ENCODE measurements at places on chromosomes 12 and 14.

- DNase-seq, result no peak
Observed at GRCh38 chr12:50518090-50518489, 13.3 kb downstream of the DIP2B start.

- DNase-seq, result no peak
Observed at GRCh38 chr12:78371284-78371683, 493.3 kb upstream of the SYT1 start.

DNA sequence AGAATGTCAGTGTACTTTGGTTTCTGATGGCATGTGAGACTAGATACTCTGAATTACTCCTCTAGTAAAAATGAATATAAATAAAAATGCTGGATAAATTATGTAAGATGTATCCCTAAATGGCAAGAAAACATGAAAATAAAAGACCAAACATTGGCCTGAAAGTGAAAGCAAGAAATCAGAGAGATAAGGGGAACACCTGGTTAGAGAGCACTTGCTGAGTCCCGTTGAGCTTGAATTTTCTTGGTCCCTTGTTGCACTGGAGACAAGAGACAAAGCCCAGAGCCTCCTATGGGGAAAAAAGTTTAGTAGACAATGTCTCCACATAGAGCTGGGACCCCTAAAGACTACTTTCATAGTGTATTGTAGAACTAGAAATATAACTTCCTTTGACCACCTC is 23.9 kb downstream of the RASSF8 start:
- no peak for DNase-seq

GRCh38 chr12:123471374-123472068 is 13.6 kb downstream of the SNRNP35 start:
- peak; percentile 18 for DNase-seq

DNA sequence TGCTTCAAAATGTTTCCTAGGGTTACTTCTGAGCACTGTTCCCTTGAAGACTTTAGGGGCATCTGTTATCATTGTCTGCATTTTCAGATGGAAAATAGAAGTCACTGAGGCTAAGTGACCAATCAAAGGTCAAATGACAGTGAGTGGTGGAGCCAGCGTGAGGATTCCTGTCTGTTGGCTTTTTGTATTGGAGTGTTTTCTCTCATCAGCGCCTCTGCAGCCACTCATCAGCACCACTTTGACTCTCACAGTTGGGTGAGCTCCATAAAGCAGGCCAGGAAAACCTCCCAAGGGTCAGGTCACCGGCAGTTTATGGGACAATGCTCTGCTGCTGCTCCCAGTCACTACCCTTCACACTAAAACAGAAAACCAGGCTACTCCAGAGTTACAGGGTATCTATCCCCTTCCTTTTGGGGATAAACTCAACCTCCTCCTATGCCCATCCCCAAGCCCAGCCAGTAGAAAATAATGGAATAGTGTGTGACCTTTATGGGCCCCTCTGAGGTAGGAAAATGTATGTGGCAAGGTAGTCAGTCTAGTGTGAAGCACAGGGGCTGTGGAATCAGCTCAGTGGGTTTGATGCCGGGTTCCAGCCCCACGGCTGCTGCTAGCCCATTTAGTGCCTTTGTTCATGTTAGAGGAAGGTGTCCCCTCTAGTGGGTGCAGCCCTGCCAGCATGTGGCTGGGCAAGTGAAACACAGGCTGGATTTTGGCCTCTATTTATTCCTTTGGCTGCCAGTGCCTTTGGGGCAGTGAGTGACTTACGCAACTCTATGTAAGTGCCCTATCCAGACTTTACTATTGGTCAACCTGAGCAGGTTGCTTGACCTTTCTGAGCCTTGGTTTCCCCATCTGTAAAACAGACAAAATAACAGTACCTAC is 133.8 kb upstream of the CPM start:
- DNase-seq, result no peak

GRCh38 chr12:83378186-83378727 is 691.6 kb downstream of the TMTC2 start:
- DNase-seq, result no peak

DNA sequence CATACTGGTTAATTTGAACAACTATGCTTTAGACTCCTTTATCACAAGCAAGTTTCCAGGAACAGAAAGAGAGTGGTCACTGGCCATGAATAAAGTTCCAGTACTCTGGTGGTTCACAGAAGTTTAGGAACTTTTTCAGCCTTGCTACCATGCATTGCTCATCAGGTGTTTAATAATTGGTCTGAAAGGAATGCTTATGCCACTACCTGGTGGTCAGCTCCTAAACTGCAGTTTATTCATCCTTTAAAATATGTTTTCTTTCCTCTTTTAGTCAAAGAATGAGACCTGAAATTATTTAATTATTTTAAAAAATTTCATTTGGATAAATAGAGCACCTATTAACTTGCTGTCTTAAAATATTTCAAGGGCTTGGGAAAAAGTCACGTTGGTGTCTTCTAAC is 260.1 kb upstream of the OR4E1 start:
- DNase-seq, result no peak
